NCI-H345 (cell line): ENCODE measurements at places on chromosomes 12 and 14.
A peak's percentile ranks its signal among the peaks of the same experiment; 100 is the strongest.

DNA sequence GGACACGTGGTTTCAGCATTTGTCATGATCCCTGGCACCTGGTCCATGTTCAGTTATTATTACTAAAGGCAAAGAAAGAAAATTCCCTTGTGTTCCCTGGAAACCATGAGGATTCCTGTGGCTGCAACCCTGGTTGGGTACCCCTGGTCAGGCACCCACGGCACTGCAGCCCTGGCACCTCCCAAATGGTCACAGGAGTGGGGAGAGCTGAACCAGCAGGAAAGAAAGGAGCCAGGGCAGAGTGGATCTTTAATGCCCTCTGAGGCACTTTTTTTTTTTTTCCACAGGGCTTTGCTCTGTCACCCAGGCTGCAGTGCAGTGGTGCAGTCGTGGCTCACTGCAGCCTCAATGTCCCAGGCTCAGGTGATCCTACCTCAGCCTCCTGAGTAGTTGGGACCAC, 17.5 kb downstream of the CINP start:
- no peak for DNase-seq

DNA sequence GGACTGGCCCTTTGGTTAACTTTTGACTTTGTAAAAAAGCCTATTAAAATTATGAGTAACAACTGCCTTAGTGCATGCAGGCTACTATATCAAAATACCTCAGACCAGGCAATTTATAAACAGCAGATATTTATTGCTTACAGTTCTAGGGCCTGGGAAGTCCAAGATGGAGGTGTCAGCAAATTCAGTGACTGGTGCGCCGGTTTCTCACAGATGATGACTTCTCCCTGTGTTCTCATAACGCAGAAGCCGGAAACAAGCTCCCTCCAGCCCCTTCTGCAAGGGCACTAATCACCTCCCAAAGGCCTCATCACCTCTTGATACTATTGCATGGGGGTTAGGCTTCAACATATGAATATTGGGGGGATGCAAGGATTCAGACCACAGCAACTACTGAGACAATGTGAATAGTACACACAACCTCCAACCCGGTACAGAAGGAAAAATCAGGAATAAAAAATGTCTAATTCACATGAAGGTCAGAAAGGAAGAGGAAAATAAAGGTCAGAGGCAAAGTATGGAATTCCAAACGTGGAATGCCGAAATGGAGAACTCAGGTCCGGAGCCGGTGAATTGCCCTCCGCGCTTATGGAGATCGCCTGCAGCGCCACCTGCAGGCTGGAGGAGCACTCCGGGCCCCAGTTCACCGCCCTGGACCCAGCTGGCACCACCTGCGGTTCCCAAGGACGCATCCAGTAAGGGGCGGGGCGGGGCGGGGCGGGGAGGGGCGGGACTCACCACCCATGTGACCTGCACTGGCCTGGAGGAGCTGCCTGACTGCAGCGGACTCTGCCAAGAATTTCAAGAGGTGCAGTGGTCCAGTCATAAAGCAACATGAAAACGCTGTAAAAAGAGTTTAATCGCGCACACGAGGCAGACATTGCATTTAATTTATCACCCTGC, 203.4 kb downstream of the KIF26A start:
- no peak for DNase-seq

DNA sequence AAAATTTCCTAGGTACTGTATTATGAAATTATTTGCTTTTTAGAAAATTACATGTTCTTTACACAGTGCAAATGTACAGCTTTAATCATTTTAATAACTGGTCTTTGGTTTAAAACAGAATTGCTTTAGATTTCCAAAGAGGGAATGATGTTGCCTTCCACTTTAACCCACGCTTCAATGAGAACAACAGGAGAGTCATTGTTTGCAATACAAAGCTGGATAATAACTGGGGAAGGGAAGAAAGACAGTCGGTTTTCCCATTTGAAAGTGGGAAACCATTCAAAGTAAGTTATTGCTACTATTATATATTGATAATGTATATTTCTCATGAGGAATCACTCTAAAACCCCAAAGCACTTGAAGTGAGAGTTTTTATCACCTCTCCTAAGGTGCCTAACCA, 13.4 kb downstream of the LGALS3 start:
- no peak for DNase-seq

DNA sequence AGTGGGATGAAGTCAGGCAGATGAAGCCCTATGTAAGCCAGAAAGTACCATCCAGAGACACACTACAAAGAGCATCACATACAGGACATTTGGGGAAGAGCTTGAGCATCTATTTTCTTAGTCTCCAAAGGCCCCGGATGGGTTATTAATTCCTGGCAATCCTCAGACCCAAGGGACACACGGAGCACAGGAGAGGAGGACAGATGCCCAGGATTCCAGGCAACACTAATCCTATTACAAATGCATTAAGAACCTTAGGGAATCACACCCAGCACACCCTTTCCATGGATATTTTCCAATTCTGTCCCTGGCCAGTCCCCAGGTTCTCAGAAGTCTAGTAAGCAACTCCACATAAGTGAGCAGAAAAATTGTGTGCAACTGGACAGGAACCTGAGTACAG, 65.9 kb downstream of the CMKLR1 start:
- no peak for DNase-seq

DNA sequence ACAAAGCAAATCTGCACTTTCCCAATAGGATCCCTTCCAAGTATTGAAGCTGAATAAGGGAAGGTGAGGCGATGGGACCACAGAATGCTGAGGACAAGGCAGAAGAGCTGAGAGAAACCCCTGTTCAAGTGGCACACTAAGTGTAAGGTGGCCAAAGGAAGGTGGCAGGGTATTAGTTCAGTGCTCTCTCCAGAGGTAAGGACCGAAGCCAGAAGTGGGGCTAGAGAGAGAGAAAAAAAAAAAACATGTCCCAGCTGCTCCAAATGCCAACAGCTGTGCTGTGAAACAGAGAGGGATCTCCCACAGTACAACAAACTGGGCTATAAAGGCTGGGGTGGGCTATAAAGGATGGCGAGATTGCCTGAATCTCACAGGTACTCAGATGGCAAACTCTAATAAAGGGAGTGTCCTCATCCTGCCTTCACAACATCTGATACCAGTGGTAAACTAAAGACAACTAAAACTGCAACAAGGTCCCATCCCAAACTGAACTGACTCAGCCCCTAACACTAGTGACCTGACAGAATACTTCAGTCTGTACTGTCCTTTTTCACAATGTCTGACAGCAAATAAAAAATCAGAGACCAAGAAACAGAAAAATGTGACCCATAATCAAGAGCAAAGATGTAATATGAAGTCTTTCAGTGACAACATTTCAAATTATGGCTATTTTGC, 47.9 kb downstream of the CDK17 start:
- DNase-seq: no peak

- DNase-seq: no peak
Measured at GRCh38 chr12:14896521-14897169, 11.0 kb upstream of the MGP start.

- no peak for DNase-seq
Measured at GRCh38 chr12:86903159-86903558, 647.0 kb upstream of the MGAT4C start.

DNA sequence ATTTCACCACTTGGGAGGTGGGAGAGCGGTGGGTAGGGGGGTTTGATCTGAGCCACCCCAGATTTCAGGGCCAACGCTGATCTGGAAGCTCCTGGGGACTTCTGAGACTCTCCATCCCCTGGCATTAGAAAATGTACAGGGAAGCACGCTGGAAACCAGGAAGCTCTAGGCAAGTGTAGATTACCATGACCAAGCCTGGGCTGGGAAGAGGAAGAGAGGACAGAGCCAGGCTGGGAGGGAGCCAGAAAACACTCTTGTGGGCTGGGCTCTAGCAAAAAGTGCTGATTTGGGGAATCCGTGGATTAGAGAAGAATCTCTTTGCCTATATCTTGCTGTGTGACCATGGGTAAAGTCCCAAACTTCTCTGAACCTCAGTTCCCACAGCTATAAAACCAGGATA, 236.7 kb downstream of the BCL11B start:
- DNase-seq: no peak

GRCh38 chr14:68977718-68978171, 1.4 kb downstream of the ACTN1 start:
- peak; percentile 36 for DNase-seq

DNA sequence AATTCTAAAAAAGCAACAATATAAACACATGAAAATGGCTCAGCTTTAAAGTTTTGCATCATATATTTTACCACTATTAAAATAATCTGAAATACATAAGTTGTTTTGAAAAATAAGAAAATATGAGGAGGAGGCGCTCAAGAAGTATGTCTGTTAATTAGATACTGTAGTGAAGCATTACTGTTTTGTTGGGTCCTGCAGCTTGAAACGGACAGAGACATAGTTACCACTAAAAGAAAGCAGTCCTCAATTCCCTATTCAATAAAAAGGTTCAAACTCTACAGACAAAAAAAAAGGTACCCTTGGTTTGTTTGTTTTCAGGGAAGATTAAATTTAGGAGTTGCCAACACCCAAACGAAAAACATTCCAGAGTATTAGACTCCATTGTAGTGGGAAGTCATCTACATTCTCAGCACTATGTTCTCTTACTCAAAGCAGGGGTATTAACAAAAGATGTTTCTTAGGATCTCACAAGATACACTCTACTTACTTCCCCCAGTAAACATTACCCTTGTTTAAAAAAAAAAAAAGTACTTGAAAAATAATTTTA, 3.0 kb downstream of the PAWR start:
- no peak for DNase-seq

- no peak for DNase-seq
Measured at GRCh38 chr12:98544751-98545150, 29.4 kb downstream of the TMPO start.

DNA sequence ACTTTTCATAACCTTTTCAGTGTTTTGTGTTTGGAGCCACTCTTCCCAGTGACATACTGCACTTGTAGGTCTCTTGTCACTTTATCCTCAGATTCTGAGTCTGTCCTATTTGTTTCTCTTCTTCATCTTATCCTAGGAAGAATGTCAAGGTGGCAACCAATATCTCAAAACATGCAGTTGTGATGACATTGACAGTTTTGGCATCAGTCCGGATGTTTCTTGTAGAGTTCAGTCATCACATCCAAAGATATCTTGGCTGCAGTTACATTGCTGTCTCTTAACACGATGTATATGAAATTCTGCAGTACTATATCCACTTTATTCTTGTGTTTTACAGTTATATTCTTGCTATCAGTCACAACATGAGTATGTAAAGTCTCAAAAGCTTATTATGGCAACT, 6.4 kb downstream of the ADIPOR2 start:
- no peak for DNase-seq

DNA sequence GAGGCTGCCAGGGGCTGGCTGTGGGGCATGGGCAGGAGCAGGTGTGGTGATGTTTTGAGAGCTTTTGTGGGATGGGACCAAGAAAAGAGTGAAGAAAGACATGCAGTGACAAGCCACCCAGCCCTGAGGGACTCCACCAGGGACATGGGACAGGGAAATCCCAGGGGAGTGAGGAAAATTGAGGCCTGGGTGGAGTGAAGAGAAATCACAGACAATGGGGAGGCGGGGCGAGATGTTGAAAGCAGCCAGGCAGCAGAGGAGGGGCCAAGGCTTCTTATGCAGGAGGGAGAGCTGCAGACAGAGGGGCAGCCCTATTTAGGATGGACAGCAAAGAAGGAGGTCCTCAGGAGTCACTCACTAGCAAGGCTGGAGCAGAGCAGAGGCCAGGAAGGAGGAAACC, 4.2 kb upstream of the KRT1 start:
- no peak for DNase-seq

GRCh38 chr12:29591140-29592020, 93.9 kb upstream of the OVCH1 start:
- DNase-seq: no peak

DNA sequence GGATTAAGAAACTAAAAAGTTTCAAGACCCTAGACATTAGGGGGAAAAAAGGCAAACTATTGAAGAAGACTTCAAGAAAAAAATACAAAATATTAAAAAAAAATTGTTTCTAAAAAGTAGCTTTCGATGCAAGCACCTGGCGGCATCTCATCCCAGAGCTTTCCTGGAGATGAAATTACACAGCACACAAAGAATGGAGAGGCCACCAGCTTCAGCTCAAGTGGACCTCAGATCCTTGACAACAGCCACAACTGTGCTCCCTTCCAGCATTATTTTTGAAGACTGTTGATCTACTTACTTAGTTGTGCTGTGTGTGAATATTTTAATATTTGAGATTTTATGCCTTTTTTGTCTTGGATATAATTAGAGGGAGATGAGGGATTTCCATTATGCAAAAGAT, 479.0 kb downstream of the GLT1D1 start:
- DNase-seq: no peak

DNA sequence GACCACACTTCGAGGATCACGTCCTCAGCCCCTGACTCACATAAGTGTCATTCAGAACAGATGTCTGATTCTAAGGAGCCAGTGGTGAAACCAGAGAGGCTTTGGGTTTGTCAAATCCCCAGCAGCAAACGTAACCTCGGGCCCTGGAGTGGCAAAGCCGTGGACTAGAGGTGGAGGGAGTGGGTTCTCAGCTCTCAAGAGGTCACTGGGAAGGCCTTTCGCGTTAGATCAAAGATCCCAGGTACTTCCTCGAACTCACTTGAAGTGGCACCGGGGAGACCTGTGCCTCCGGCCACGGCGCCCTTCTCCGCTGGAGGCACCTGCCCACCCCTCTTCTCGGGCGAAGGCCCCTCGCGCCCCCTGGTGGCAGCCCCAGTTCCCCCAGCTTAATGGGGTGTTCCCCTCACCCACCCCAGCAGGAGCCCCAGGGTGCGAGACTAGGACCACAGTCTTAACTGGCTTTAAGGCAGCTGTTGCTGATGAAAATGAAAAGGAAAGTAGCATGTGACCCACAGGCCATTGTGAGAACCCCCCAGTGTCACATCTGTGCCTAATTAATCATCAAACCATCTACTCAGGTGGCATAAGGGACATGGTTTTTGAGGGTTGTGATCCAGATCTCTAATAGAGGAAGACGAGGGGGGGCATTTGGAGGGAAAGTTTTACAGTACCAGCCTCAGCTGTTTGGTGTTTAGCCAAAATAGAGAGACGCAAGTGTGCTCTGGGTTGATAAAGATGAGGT, 672 bp upstream of the ESR2 start:
- peak; percentile 66 for DNase-seq

DNA sequence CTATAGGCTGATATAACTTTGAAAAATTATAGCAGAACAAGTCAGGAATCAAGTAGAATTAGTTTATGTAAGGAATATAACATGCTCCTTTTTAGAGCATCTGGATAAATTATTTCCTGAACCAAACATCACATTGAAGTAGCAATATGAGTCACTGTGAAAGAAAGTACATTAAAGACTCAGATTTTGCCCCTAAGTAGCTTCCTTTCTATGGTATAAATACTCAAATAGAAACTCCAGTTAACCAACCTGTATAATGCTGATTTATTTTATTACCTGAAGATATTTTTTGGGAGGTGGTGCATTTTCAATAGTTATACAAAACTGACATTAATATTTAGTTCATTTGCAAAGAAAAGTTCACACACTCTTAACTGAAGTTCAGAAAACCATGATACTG, 312.1 kb downstream of the ITPR2 start:
- no peak for DNase-seq
